ENCODE measurements at places on chromosomes 1 and 21. TPM values are rescaled to one million over a fixed set of nuclear protein-coding genes. Genes with fewer than 3 reads are reported as not detected.

C1orf232 gene
- total RNA-seq: not detected

HNRNPCL2 gene
- total RNA-seq: not detected

CHI3L1 gene
- total RNA-seq: 1.0 TPM

RASAL2 gene
- 26.4 TPM for total RNA-seq

RASSF5 gene
- 4.2 TPM for total RNA-seq

NBPF6 gene
- total RNA-seq: not detected

ADGRB2 gene
- 10.0 TPM for total RNA-seq

CFHR5 gene
- total RNA-seq: not detected
